Stimulated activated CD8-positive, alpha-beta memory T cell treated with anti-CD3 and anti-CD28 coated beads, Interleukin-2, amount 100 ng/mL, for 1 hour (primary cell): ENCODE measurements at places on chromosomes 6 and 20.

GRCh38 chr20:36132802-36133211, 21.7 kb upstream of the EPB41L1 start:
- no peak for DNase-seq

DNA sequence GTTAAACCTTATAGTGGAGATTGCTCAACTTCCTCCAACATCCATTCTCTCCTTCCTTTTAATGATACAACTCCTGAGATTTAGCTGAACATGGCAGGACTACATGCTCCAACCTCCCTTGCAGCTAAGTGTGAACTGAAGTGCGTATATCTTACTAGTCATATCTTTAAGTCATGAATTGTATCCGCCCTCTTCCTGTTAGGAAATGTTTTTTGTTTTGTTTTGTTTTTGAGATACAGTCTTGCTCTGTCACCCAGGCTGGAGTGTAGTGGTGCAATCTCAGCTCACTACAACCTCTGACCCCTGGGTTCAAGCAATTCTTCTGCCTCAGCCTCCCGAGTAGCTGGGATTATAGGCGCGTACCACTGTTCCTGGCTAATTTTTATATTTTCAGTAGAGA, 8.8 kb upstream of the OSTM1 start:
- DNase-seq = no peak

GRCh38 chr6:131924881-131925474, 26.2 kb downstream of the CCN2 start:
- DNase-seq = no peak

- peak; percentile 47 for DNase-seq
These were observed 1.8 kb upstream of the KCNQ5 start for GRCh38 chr6:72619883-72620696.

DNA sequence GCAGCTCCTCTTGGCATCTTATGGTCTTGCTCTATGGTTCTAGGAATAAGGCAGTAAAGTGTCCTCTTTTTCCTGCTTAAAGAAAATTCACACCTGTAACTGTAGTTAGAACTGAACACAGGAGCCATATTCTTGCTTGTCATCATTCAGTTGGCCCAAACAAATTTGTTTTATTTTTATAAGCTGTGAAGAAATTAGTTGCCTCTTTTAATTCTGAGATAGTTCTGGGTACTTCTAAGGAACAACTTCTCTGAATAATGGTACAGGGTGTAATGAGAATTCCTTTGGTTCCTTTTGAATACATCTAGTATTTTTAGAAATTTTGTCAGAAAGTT, 1.4 kb downstream of the MAP3K4 start:
- DNase-seq = no peak

DNA sequence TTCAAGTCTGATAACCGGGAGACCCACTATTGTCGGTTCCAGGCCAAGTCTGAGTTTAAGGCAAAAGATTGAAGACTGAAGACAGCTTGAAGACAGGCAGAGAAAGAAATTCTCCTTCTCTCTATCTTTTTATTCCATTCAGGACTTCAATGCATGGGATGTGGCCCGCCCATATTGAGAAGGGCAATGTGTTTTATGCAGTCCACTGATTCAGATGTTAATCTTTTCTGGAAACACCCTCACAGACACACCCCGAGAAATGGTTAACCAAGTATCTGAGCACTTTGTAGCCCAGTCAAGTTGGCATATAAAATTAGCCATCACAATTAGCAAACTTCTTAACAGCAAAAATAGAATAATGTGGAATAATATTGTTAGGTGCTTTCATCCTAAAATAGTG, 75.5 kb upstream of the FABP7 start:
- DNase-seq = no peak

DNA sequence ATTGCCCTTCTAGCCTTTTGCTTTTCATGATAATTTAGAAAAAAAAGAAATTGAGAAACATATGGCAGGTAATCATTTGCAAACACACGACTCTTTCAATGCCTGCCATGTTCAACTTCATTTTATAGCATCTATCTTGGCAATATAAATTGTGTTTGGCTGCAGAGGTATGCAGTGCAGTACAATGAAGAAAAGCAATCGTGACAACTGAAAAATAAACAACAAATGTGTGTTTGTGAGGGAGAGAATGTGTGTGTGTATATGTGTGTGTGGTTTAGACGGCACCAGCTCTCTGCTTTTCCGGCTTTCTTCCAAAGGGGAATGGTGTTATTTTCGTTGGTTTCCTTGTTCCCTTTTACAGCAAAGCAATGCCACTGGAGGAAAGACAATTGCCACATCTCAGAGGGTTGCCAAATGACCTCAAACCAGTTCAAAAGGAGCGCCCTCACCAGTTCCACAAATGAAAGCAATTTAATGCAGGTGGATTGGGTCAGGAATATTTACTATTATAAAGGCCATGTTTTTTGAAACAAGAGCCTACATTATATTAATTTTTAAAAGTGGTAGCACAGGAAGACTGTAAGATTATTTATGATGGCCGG, 587.2 kb downstream of the PRKN start:
- no peak for DNase-seq

DNA sequence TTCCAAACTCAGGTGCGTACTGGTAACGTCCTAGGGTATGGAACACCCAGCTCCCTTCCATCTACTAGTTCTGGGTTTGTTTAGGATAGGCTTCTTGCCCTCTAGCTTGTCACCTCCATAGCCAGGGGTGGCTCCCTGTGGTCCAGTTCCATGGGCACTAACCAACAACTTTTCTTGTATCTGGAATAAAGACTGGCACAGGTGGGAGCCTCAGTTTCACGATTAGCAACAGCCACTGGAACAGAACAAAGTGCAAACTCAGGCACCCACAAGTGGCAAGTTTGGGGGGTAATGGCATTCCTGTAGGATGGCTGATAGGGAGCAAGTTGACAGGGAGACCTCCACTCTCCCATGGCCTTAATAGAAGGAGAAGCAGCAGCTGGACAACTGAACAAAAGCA, 5.6 kb upstream of the APMAP start:
- DNase-seq = no peak

- no peak for DNase-seq
These were observed 40.9 kb upstream of the GCM1 start for GRCh38 chr6:53189554-53189953.

GRCh38 chr6:131727467-131727866, 16.6 kb upstream of the CTAGE9 start:
- DNase-seq = no peak
